SJSA1 (cell line): ENCODE measurements at places on chromosomes 3 and 15.

GRCh38 chr3:106981392-106981791 is 395.8 kb upstream of the CCDC54 start:
- DNase-seq: no peak
- no peak overlapping the region for H3K27ac ChIP-seq
- no peaks in the 10 kb centered on the region for H3K27me3 ChIP-seq
- H3K36me3 ChIP-seq: no peaks in the 10 kb centered on the region

GRCh38 chr15:59741274-59741906 is 52.3 kb upstream of the BNIP2 start:
- H3K4me1 ChIP-seq: no peaks in the 10 kb centered on the region
- no peak overlapping the region for H3K4me3 ChIP-seq
- DNase-seq: no peak

DNA sequence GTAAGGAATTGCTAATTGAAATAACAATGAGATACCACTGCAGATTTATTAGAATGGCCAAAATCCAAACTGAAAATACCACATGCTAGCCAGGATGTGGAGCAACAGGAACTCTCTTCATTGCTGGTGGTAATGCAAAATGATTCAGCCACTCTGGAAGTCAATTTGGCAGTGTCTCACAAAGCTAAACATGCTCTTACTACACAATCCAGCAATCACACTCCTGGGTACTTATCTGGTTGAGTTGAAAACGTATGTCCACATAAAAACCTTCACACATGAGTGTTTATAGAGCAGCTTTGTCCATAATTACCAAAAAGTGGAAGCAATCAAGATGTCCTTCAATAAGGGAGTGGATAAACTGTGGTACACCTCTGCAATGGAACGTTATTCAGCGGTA is 113.3 kb downstream of the SMAD6 start:
- H3K27me3 ChIP-seq: no peaks in the 10 kb centered on the region
- no peak overlapping the region for H3K4me3 ChIP-seq
- peak overlapping the region; percentile 45 for H3K27ac ChIP-seq
- no peaks in the 10 kb centered on the region for H3K36me3 ChIP-seq
- DNase-seq: peak; percentile 36
- peaks cover 16% of the 10 kb centered on the region for H3K4me1 ChIP-seq

- H3K4me3 ChIP-seq: no peak overlapping the region
- no peak for DNase-seq
Measured at GRCh38 chr3:131714585-131715220, 211.9 kb upstream of the MRPL3 start.

- no peaks in the 10 kb centered on the region for H3K27me3 ChIP-seq
- DNase-seq: no peak
- H3K4me3 ChIP-seq: no peak overlapping the region
- H3K27ac ChIP-seq: no peak overlapping the region
Measured at GRCh38 chr3:34382859-34383258, 584.4 kb downstream of the PDCD6IP start.

- peaks cover 13% of the 10 kb centered on the region; the same call in 1 of the 2 replicates for H3K4me1 ChIP-seq
- no peak for DNase-seq
- H3K27ac ChIP-seq: no peak overlapping the region
- peaks cover 3% of the 10 kb centered on the region; the same call in 1 of the 2 replicates for H3K27me3 ChIP-seq
- no peak overlapping the region for H3K4me3 ChIP-seq
- no peaks in the 10 kb centered on the region for H3K36me3 ChIP-seq
Measured at GRCh38 chr15:100348578-100348977, 6.8 kb upstream of the ADAMTS17 start.

- peak overlapping the region; percentile 28; the same call in 1 of the 2 replicates for H3K27ac ChIP-seq
- H3K36me3 ChIP-seq: no peaks in the 10 kb centered on the region
Measured at GRCh38 chr3:98980915-98981596, 79.6 kb upstream of the DCBLD2 start.
